CD4-positive, alpha-beta T cell treated with Interferon gamma for 1 hour (primary cell): ENCODE measurements at places on chromosomes 13 and 19.

DNA sequence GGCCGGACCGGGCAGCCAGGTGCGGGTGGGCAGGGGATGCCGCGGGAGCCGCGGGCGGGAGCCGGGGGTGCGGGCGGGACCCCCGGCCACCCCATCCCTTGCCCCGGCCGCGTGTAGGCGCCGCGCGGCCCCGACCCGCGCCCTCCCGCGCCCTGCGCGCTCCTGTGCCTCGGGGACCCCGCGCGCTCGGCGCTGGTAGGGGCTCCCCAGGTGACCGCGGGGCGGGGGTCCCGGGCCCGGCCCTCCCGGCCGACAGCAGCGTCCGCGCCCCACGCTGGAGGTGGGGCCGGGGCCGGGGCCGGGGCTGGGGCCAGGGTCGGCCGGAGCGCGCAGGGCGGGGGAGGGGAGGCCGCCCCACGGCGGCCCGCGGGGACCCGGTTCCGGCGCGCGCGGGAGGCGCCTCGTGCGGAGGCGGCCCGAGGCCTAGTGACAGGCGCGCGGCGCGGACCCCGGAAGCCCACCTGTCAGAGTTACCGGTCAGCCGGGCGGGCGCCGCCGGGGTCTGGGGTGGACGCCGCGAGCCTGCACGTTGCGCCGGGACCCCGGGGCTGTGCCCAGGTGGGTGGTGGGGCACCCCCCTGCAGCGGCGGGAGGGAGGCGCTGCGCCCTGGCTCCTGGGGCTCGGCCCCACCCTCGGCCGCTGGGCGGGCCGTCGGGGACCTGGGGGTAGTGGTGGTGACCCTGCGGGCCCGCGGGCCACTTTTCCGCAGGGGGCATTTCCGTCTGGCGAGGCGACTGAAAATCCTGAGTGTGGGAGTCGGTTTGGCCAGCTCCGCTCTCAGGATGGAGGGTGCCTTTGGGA lies 518 bp downstream of the TFDP1 start:
- DNase-seq = no peak

DNA sequence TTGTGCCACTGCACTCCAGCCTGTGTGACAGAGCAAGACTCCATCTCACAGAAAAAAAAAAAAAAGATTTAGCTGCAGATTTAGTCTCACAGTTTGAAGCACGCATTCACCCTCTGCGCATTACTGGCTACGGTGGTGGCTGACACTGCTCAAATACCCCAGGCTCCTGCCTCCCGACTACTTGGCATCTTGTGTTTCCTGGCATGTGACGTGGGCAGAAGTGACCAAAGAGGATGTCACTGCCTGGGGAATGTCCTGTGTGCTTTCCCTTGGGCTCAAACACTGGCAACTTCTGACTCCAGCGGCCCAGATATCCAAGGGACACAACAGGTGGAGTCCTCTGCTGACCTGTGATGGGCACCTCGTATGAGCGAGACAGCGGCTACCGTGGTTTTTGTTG lies 24.7 kb upstream of the EIF3G start:
- no peak for DNase-seq

GRCh38 chr13:38180126-38180525 lies 169.5 kb upstream of the UFM1 start:
- no peak for DNase-seq

DNA sequence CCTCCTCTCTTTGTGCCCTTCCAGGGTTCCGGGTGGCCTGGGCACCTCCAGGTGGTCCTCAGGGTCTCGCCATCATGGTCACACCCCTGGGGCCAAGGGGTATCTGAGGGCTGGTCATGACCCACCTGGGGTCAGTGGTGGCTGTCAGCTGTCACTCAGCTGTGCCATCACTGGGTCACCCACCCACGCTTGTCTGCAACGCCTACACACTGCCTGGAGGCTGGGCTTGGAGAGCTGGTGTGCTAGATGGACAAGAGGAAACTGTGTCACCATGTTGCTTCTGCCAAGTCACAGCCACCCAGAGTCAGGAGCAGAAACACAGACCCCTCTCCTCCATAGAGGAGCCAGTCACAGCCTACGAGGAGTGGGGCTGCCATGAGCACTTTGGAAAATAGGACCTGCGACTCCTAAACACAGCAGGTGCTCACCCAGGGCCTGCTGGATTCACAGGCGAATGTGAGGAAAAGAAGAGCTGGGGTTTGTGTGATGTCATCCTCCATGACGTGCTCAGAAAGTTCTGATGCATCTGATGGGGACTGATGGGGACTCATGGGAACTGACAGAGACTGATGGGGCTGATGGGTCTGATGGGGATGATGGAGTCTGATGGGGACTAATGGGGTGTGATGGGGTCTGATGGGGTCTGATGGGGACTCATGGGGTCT lies 10.7 kb upstream of the GRTP1 start:
- DNase-seq = no peak

GRCh38 chr13:114198556-114198955 lies 19.5 kb downstream of the CFAP97D2 start:
- no peak for DNase-seq

DNA sequence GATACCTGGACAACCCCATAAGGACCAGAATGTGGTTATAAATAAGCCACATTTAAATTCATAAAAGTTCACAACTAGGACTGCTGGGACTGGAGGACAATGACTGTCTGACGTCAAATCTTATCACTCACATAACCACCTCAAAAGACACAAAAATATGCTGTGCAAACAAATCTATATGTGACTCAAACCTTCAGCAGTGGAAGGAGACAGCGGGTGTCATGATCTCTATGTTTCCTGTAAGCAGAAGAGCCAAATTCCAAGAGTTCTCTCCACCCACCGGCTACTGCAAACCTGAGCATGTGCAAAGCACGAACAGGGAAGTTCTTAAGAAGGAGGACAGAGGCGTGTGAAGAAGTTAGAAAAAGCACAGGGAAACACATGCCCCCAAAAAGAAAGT lies 113.2 kb downstream of the MYCBP2 start:
- DNase-seq = no peak

- no peak for DNase-seq
Measured at GRCh38 chr19:51799774-51800472, 5.0 kb downstream of the FPR3 start.

GRCh38 chr19:56314018-56314380 lies 640 bp downstream of the ZSCAN5A start:
- DNase-seq = no peak

- no peak for DNase-seq
Measured at GRCh38 chr13:99035715-99036114, 57.9 kb upstream of the DOCK9 start.

DNA sequence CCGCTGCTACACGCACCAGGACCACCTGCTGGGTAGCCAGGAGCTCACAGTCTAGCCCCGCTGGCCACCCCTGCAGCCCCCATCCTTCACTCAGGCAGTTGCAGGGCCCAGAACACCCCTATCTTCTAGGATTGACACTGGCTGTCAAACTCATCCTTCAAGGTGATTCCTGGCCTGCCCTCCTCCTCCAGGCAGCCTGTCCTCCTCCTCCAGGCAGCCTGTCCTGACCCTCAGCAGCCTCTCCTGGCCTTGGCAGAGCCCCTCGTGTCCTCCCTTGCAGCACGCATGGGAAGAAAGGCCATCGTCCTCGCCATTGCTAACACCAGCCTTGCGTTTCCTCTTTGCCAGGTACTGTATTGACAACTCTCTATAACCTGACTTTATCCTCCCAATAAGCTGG lies 3.8 kb upstream of the EPS8L1 start:
- DNase-seq = no peak

GRCh38 chr13:24148414-24149235 lies 11.9 kb upstream of the SPATA13 start:
- DNase-seq = no peak

DNA sequence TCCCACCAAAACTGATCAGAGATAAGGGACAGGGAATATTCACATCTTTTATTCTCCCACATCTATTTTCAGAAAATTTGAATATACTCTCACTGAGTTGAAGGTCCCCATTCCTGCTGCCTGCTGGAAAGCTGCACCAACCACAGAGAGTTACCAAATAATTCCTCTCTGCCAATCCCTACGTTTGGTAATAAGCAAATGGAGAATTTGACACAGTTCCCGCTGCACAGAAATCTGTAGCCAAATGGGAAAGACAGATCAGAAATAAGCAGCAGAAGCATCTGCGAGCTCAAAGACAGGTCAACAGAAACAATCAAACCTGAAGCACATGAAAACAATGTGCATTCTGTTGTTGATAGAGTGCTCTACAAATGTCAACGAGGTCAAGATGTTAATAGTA lies 9.9 kb downstream of the ZNF112 start:
- no peak for DNase-seq

DNA sequence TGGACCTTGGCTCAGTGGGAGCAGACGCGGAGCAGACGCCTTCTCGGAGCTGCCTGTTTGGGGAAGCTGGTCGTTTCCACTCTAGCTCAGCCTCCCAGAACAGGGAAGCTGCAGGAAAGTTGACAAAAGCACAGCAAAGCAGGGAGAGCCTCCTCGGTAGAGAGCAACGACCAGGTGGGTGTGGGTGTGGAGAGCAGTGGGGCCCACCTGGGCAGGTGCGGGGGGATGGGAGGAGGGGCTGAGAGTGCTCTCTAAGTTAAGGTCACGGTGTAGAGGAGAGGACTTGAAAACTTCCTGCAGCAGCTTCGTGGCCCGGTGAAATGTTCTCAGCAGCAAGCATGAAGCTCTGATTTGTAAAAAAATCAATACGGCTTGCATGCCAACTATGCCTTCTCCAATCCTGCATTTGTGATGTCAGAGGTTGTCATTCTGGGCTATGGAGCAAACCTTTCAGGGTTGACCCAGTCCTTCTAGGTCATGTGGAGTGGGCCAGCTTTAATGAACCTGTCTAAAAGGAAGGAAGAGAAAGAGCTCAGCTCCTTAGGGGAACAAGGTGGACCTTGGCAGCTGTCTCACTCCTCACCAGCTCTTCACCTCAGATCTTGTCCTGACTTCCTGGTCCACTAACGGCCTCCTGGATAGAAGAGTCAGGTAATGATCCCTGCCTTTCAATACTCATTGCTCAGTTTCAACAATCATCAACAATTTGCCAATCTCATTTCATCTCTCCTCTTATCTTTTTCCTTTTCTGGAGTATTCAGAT lies 85.8 kb upstream of the UBL3 start:
- DNase-seq = no peak

DNA sequence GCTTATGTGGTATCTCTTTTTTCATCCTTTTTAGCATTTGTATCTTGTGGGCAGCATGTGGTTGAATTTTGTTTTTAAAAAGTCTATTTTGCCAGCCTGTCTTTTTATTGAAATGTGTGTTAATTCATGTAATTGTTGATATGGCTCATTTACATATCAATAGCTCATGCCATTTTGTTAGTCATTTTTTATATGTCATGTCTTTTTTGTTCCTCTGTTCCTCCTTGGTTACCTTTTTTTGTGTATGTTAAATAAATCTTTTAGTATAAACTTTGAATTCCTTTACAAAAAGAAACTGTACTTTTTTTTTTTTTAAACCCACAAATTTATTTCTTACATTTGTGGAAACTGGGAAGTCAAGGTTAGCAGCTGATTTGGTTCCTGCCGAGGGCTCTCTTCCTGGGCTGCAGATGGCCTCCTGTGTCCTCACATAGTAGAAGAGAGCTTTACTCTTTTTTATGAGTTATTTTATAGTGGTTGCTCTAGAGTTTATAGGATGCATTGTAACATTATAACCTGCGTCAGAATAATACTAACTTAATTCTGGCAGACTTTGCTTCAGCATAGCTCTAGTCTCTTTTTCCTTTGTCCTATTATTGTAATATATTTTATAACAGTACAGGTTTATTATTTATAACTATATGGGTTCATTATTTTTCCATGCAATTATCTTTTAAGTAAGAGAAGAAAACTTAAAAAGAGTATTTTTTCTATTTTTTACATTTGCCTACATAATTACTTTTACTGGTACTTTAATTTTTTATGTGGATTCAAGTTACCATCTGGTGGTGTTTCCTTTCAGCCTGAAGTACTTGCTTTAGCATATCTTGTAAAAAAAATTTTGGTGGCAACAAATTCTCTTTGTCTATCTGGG lies 86.3 kb downstream of the URI1 start:
- DNase-seq = no peak

DNA sequence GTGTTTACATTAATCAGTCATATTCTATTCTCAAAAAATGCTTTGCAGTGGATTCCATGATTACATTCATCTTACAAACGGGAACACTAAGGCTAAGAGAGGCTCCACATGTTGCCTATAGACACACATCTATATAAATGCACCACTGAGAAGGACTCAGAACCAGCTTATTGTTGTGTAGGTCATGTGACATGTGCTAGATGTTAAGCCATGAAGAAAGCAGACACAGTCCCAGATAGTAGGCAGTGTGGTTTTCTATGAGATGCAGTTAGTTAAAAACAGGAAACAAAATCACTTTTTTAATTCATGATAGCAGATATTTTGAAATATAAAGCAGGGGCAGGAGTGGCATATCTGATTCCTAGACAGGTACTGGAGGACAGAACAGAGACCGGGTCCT lies 10.7 kb downstream of the SIGLEC6 start:
- no peak for DNase-seq
